ENCODE measurements at places on chromosomes 13 and 19. TPM values are rescaled to one million over a fixed set of nuclear protein-coding genes. Genes with fewer than 3 reads are reported as not detected.

The C13orf46 gene
- 1.1 TPM for total RNA-seq

- H3K27ac ChIP-seq, result no peak overlapping the region
- DNase-seq, result peak; percentile 10
- H3K36me3 ChIP-seq, result no peaks in the 10 kb centered on the region
- no peaks in the 10 kb centered on the region for H3K27me3 ChIP-seq
- no peak overlapping the region for H3K4me3 ChIP-seq
Measured at GRCh38 chr13:33862016-33862415, 44.1 kb downstream of the RFC3 start.

DNA sequence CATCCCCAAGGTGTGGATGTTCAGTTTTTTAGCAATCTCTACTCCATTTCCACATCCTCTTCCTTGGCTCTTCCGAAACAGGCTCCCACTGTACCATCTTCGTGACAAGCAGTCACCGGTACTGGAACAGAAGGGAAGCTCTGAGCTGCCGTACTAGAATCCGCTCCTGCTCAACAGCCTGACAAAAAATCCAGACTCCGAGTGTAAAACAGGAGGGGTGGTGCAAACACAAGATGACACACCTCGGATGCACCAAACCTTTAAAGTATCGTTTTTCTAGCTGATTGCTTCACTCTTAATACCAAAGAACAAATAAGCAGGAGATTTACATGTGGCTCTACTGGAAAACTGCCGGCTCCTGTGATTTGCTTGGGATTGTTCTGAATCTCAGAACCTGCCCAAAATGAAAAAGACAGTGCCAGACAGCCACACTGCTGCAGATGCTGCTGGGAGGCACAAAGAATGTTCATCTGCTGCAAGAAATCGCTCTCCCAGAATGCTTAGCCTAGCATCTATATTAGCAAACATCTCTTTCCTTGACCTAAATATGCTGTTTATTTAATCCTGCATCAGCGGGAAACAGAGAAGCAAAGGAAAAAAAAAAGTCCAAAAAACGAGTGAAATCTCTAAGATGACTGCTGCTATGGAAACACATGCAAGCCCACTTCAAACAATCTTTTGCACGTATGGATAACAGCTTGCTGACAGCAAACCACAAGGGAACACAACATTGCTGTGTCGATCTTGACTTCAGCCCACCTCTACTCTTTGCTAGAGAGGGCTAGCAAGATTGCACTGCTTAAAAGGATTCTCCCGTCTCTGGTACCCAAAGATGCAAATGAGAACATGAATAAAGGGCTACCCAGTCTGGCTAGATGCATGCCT, 38.0 kb upstream of the DOCK9 start:
- DNase-seq, result no peak
- H3K4me1 ChIP-seq, result peaks cover 17% of the 10 kb centered on the region
- no peaks in the 10 kb centered on the region for H3K27me3 ChIP-seq
- H3K4me3 ChIP-seq, result no peak overlapping the region
- H3K27ac ChIP-seq, result no peak overlapping the region
- no peaks in the 10 kb centered on the region for H3K36me3 ChIP-seq

The LILRB5 gene
- 2.2 TPM for total RNA-seq

DNA sequence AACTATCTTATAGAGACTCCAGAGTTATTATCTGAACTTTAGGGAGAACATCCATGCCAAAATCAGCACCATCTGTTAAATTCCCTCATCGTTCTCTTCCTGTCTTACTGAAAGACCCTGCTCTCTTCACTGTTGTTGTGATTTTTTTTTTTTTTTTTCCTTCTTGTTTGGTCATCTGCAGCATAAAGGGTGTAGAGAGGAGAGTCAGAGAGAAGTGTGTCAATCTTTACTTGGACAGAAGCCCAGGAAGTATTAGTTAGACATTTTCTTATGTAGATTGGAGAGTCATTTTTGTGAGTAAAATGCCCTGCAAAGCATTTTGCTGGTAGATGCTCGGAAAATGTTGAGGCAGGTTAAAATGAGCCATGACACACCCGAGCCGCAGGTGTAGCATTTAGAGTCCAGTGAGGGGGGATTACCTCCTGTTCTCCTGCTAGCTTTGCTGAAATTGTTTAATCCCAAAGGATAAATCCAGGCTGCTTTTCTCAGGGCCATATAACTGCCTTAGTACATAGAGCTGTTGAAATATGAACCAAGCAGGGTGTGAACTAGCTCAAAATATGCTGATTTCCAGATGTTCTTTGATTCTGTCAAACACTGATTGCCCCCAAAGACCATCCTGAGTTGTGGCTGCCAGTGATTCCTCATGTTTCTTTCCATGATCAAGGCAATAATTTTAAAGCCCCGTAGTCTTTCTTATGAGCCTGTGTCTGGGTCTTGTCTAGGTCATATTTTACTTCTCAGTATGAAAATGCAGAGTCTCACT, 143.5 kb downstream of the DCT start:
- peaks cover 27% of the 10 kb centered on the region for H3K4me1 ChIP-seq
- no peaks in the 10 kb centered on the region for H3K27me3 ChIP-seq
- H3K4me3 ChIP-seq, result no peak overlapping the region
- no peaks in the 10 kb centered on the region for H3K36me3 ChIP-seq
- no peak overlapping the region for H3K27ac ChIP-seq

The GJB6 gene
- not detected for total RNA-seq

DNA sequence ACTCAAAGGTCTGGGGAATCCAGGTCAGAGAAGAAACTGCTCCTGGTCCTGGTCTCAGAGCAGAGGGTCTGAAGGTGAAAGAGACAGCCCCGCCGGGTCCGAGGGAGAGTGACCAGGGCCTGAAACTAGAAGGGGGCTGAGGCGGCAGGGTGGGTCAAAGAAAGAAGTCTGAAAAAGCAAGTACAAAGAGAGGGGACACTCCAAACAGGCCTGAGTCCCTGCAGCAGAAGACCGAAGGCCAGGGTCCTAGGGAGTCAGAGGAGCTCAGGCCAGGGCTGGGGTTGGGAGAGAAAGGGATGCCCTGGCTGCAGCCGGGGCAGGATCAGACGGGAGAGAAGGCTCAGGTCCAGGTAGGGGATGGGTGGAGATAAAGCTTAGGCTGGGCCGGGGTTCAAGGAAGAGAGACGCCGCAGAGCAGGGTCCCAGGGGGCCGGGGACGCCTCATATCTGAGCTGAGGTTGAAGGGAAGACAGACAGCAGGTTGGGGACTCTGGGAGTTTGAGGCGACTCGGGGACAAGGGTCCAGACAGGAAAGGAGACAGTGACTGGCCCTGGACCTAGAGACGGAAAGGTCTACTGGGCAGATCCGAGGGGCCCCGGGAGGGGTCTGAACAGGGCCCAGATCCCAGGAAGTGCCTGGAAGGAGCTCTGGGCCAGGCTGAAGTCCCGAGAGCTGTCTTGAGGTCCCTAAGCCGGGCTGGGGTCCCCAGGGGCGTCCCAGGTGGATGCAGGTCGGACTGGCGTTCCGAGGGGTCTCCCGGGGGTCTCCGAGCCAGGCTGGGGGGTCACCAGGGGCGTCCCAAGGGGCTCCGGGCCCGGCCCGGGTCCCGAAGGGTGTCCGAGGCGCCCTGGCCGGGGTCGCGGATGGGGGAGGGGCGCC, 795 bp downstream of the MLLT1 start:
- no peak for DNase-seq
- H3K27ac ChIP-seq, result peak overlapping the region; percentile 69
- H3K4me3 ChIP-seq, result peak overlapping the region; percentile 67
- no peaks in the 10 kb centered on the region for H3K27me3 ChIP-seq

DNA sequence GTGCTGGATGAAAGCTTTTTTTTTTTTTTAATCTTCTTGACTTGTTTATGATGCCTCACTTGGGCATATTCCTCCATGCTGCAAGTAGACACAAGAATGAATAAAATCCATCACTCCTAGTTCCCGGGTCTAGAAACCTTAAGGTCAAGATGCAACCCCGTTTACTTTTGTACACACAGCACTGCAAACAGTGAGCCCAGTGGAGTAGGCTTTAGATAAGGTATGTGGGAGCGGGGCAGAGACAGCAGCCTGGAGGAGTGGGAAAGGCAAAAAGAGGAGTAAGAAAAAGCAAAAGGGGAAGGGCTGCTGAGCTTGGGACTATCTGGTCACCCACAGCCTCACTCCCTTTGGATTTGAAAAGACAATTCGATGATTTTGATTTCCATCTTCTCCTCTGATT, 429.8 kb upstream of the ARGLU1 start:
- no peak for DNase-seq
- H3K4me3 ChIP-seq, result no peak overlapping the region
- no peaks in the 10 kb centered on the region for H3K36me3 ChIP-seq

The CRX gene
- not detected for total RNA-seq

GRCh38 chr13:101881593-101881992, 429.1 kb downstream of the ITGBL1 start:
- no peak overlapping the region for H3K27ac ChIP-seq
- H3K27me3 ChIP-seq, result no peaks in the 10 kb centered on the region
- no peaks in the 10 kb centered on the region for H3K36me3 ChIP-seq
- H3K4me3 ChIP-seq, result no peak overlapping the region
- no peak for DNase-seq

The SGCG gene
- 5.5 TPM for total RNA-seq

GRCh38 chr13:37492075-37492474, 106.5 kb downstream of the POSTN start:
- no peak for DNase-seq
- H3K27me3 ChIP-seq, result no peaks in the 10 kb centered on the region
- no peak overlapping the region for H3K27ac ChIP-seq

DNA sequence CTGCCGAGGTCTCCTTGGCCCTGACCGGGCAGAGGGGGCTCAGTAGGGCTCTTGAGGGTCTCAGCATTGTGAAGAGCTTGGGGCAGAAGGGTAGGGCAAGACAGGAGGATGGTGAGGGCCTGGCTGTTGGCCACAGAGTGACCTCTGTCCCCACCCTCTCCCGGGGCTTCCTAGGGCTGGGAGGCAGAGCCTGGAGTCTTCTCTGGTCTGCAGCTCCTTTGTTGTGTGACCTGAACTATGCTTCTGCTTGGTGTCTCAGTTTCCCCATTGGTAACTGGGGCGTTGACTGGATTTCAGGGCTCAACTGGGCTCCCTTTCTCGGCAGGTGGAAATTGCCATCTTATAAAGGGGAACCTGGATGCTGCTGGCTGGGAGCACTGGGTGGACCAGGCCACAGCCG, 30.1 kb upstream of the PEPD start:
- no peaks in the 10 kb centered on the region for H3K36me3 ChIP-seq
- H3K4me3 ChIP-seq, result no peak overlapping the region
- H3K27ac ChIP-seq, result no peak overlapping the region

DNA sequence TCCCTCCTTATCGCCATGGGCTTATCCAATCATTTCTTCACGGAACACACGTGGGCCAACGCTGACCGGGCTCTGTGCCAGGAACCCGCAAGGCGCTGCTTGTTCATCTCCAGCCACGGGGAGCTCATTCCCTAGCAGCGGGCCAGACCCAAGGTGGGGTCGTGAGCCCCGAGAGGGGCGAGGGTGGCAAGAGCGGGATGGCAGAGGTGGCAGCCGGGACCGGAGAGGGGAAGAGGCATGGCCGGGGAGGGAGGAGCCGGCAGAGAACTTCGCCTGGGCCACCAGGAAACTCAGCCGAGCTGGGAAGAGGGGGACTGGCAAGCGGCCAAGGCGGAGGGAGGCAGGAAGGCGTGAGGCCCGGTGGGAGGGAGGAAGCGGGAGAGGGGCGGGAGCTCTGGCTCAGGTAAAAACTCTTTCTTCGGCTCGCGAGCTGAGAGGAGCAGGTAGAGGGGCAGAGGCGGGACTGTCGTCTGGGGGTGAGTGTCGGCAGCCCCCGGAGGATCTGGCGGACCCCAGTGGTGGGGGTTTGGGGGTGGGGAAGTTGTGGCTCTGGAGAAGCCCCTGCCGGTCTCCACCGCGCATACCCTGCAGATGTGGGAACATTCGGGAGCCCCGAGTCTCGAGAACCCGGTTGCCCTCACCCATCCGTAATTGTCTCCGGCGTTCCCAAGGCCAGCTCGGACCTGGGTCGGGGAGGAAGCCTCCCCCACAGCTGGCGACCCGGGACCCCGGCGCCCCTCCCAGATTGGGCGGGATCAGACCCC, at the start of gene B3GNT3:
Gene B3GNT3 (plus strand): TSS at position 408 of the 764 bp plus-strand sequence. CDS start 12,670 bp downstream, outside the sequence.
- H3K36me3 ChIP-seq, result no peaks in the 10 kb centered on the region
- H3K4me3 ChIP-seq, result no peak within 1 kb of the TSS
- H3K27me3 ChIP-seq, result peaks cover 38% of the 10 kb centered on the region
- H3K4me1 ChIP-seq, result no peaks in the 10 kb centered on the region
- peak; percentile 9 for DNase-seq

DNA sequence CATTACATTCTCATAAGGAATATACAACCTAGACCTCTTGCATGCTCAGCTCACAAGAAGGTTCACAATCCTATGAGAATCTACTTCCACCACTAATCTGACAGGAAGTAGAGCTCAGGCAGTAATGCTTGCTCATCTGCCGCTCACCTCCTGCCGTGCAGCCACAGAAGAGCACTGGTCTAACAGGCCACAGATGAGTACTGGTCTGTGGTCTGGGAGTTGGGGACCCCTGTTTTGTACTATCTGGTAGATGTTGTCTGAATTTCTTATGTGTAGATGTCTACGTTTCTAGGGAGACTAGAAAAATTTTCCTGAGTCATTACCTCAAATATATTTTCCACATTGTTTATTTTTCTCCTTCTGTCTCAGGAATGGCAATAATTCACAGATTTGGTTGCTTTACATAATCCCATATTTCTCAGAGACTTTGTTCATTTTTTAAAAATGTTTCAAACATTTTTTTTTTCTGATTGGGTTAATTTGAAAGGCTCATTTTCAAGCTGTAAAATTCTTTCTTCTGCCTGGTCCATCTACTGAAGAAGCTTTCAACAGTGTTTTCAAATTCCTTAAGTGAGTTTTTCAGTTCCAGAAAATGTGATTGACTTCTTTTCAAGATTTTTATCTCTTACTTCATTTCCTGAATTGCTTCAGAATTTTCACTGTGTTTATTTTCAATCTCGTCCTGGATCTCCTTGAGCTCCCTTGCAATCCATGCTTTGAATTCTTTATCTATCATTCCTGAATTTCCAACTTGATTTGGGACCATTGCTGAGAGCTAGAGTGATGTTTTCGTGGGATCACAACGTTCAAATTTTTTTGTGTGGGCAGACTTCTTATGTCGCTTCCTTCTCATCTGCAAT, 1322.2 kb downstream of the PCDH9 start:
- H3K4me3 ChIP-seq, result no peak overlapping the region
- no peak for DNase-seq
- no peaks in the 10 kb centered on the region for H3K36me3 ChIP-seq

The ZNF44 gene
- 15.5 TPM for total RNA-seq

- peak overlapping the region; percentile 8 for H3K4me3 ChIP-seq
- no peaks in the 10 kb centered on the region for H3K36me3 ChIP-seq
- H3K27ac ChIP-seq, result peak overlapping the region; percentile 32
- DNase-seq, result peak; percentile 73
Measured at GRCh38 chr13:28531077-28531844, 36.3 kb upstream of the FLT1 start.

The EBI3 gene
- 4.1 TPM for total RNA-seq

The LILRA5 gene
- total RNA-seq, result 41.2 TPM

The ZNF256 gene
- total RNA-seq, result 4.9 TPM

The CERS1 gene
- 1.7 TPM for total RNA-seq

Measured in lung (tissue), 17 donors.